WERI-Rb-1 (cell line): ENCODE measurements at places on chromosomes 2 and 18.
A peak's percentile ranks its signal among the peaks of the same experiment; 100 is the strongest.

DNA sequence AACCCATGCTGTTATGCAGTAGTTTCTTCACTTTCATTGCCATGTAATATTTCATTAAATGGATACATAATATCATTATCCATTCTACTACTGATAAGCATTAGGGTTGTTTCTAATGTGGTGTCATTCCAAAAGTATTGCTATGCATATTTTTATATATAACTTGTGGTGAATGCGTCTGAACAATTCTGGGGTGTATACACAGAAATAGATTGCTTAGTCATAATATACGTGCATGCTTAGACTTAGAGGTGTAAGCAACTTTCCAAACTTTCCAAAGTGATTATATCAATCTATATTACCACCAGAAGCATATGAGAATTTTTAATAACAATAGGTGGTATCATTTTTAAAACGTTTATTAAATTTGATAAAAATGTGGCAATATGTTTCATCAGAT lies 540.9 kb downstream of the DSC3 start:
- no peak for DNase-seq

- peak; percentile 54 for DNase-seq
Observed at GRCh38 chr2:171794918-171795317, 99.1 kb downstream of the SLC25A12 start.

DNA sequence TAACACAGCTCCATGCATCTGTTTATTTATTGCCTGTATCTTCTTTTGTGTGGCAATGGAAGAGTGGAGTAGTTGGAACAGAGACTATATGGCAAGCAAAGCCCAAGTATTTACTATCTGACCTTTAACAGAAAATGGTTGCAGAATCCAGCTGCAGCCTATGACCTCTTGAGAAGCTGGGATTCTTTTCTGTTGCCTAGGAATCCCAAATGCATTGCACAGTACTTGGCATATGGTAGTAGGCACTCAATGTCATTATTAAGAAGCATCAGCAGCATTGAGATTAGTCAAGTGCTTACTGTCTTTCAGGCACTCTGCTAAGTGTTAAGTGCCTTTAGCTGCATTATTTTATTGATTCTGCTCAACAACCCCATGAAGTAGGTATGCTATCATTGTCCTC lies 331.6 kb downstream of the CCDC85A start:
- DNase-seq, result no peak

- no peak for DNase-seq
Observed at GRCh38 chr2:238929242-238930081, 81.6 kb downstream of the TWIST2 start.

DNA sequence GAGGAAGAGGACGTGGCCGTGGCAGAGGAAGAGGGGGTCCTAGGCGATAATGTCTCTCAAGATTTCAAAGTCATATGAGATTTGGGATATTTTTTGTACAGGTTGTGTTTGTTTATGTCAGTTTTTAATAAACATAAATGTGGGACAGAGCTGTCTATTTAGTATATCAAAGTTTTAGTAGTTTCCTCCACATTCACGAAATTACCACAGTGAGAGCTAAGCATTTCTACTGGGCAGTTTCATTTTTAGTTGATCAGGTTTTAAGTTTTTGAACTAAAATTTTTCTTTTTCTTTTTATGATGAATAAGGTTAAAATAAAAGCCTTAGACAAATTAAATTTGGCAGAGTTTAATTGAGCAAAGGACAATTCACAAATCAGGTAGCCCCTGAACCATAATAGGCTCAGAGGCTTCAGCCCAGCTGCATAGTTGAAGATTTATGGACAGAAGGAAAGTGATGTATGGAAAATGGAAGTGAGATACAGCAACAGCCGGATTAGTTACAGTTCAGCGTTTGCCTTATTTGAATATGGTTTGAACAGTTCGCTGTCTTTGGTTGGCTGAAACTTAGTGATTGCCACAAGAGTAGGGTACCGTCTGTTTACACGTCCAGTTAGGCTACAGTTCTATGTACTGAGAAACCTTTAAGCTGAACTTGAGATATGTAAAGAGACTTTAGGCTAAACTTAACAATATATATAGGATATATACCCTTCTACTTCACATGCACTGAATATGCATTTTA lies 17.1 kb downstream of the SNRPD1 start:
- DNase-seq, result no peak

DNA sequence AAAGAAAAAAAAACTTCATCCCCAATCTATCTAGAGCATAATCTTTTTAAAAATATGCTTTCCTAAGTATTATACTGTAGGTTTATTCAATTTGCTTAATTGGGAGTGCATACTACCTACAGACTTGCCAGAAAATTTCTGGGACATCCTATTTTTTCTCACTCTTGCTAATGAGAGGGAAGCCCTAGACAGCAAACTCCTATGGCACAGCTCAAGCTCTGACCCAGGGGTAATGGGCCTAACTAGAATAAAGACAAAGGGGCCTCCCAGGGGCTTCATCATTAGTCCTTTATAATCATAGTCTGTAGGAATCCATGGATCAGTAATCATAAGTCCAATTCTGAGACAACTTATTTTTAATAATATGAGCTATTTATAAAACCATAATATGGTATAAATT lies 142.6 kb upstream of the ITGA4 start:
- DNase-seq, result no peak

DNA sequence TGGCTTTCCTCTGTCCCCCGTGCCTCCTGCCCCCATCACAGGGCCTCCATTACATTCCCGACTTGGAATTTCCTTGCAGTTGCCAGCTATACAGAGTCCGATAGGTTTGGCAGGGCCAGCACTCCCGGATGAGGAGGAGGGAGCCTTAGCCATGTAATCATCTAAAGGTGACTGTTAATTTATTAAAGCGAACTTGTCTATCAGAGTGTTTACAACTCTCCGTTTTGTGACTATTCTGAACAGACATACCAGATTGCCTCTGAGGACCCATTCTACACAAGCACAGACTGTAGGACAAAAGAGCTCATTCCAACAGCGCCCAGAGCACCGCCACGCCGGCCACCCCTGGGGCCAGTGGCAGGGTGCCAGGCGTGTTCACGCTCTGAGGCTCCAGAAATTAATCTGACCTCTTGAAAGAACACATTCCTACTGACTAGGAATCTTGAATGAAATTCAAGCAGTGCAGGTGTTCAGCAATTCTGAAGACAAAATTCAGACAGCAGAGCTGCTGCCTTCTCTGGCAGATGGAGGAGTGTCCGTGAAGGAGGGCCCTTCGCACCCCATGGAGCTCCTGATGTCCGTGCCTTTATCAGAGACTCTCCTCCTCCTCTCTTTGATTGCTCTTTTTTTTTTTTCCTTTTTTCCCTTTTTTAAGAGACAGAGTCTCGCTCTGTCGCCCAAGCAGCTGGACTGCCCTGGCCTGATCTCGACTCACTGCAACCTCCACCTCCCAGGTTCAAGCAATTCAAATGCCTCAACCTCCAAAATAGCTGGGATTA lies 58.1 kb upstream of the RALBP1 start:
- DNase-seq, result no peak

DNA sequence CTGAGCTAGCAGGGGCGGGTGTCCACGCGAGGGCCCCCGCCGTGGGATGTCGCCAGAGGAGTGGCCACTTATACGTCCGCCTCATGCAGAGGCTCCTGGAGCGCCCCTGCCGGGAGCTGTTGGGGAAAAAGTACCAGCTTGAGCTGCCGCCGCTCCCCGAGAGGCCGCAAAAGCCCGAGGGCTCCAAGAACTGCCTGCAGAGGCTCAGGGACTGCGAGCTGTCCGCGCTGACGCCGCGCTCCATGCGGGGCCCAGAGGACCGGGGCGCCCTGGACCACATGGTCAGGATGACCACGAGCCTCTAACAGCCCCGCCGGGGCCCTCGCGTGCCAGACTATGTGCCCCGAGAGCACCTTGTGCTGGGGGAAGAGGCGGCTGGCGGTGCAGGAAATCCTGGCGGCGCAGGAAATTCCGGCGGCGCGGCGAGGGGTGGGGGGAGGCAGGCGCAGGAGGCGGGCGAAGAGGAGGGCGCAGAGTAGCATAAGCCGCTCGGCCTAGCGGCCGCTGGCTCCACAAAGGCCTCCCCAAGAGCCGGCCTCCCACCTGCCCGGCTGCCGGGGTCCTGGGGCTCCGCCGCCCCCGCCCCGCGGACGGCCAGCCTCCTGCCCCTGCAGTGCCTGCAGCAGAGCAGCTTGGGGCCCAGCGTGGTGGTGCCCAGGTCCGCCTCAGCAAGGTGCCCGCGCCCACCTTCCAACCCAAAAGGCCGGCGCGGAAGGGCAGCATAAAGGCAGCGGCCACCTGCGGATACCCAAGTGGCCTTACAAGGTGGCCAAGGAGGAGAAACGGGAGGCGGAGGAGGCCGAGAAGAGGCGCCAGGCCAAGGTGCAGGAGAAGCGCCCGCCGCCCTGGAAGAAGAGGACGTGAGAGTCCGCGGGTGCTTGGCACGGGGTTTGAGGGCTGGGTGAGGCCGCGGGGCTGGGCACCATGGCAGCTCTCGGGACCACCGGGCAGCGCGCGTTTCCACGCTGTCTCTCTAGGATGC lies 42.1 kb upstream of the TRIM43B start:
- DNase-seq, result no peak

GRCh38 chr2:168849610-168850009 lies 40.6 kb downstream of the SPC25 start:
- no peak for DNase-seq

- DNase-seq, result no peak
Observed at GRCh38 chr2:17864676-17865075, 13.8 kb upstream of the KCNS3 start.

DNA sequence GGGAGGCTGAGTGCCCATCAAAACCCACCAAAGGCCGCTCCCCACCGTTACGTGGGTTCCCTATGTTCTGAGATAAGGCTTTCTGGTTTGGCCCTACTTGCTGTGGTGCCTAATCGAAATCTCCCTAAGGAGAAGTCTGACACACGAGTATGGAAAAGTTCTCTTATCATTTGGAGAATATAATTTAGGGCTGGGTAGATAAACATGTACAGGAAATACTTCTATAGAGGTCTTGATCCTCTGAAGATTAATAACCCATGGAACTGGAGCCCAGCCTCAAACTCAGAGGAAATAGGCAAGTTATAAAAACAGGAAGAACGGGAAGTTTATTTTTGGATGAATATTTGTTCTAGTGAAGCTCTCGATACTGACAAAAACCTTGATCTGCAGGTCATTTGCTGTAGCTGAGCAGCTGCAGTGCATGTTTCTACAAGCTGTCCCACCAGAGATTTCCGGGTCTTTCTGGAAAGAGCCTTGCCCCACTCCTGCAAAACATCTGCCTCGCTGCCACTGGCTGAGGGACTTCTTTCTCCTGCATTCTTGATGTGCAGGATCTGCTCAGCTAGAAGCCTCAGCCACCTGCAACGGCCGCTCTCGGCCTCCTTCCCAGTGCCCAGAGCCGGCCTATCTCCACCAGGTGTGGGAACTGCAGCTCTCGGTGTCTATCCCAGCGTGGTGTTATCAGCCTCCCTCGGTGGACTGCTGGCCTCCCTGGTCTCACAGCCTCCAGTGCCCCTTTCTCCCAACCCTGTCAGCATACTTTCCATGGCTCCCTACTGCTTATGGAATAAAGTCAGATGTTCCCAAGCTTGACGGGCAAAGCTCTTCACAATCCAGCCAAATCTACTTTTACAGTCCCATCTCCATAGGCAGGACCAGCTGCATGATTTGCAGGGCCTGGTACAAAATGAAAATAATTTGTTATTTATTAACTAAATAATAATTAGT lies 48.6 kb downstream of the SPRED2 start:
- no peak for DNase-seq

DNA sequence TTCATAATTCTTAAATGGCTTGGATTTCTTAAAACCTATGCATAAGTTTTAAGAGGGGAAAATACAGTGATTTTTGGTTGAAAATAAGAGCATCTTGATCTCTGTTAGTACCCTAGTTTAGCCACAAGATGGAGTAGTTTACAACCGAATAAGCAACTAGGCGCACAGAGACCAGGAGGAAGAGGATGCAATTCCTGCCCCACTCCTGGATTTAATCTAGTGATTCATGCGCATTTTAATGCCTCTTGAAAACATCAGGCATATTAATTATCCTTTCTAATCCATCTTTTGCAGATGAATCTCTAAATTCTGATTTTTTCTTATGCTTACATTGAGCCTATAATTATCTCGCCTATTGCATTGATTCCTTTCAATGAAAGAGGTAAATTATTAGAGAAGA lies 76.7 kb downstream of the MRPS9 start:
- no peak for DNase-seq

DNA sequence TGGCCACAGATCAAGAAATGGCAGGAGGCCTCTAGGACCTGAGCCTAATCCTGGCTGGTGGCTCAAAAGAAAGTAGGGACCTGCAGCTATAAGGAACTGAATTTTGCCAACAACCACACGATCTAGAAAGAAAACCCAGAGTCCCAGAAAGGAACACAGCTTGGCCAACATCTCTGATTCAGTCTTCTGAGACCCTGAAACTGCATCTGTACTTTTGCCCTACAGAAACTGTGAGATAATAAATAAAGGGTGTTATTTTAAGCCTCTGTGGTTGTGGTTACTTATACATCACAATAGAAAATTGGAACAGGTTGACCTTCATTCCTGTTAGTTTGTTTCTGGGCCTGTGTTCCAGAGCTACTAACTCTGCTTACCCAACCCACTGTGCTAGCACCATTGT lies 356.8 kb upstream of the ST6GAL2 start:
- no peak for DNase-seq

DNA sequence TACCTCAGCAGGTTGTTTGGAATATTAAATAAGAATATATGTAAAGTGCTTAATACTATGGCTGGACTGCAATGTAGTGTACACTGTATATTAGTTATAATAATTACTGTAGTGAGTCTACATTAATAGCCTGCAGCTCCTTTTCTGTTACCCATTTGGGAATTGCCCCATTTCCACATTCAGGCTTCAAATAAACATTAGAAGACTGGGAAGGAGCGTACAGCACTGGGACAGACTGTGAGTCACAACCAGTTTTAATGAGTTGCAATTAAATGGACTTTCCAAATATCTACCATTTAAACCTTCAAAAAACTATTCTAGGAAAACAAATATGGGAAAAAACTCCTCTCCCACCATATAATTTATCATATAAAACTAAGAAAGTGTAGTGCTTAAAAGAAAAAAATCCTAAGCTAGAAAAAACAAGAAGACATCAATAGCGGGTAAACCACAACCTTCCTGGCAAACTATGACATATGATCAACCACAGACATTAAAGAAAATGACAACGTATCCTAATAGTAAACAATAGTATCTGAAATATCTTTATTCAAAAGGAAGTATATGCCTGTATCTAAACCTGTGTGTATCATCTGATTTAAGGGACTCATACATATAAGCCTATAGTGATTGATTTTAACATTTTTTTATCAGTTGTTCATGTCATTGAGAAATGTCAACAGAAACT lies 86.1 kb downstream of the TRIP12 start:
- no peak for DNase-seq

DNA sequence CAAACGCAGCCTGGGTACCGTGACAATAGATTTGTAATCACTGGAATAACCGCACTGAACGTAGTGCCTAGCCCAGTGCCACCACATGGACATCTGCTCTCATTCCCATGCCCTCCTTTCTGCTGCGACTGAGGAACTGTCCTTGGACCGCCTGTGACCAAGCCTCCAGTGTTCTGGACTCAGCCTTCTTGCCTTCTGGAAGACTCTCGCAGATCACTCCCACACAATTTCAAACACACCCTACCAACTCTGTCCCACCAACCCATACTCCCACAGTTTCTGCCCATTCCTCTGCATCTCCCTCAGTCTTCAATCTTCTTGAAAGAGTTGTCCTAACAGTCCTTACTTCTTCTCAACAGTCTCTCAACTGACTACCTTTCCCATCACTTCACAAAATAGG lies 2.1 kb downstream of the RNF149 start:
- DNase-seq, result no peak
